ENCODE measurements at places on chromosomes 7 and 10. TPM values are rescaled to one million over a fixed set of nuclear protein-coding genes. Genes with fewer than 3 reads are reported as not detected.

- no peak for DNase-seq
Observed at GRCh38 chr7:138710536-138711385, 9.6 kb upstream of the SVOPL start.

DNA sequence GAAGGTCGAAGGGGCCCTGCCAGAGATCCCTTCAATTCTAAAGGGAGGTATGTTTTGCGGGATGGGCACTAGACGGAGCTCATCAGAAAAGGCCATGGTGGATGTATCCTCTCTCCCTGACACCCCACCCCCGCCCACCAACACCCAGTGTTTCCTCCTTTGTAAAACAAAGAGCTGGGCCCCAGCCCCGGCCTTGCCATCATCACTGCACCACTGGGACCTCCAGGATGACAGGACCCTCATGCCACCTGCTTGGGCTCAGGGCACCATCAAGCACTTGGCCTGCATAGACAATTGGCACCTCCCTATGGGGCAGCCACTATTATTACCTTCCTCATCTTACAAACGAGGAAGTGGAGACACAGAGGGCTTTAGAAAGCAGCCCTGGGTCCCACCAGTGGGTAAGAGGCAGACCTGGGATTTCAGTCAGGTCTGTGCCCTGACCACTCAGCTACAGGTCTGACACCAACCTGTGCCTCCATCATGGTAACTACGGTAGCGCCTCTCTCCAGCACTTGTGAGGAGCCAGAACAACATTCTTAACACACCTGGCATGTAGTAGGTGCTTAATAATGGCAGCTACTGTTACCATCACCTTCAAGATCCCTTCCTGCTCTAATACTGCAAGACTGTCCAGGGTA is 2.0 kb downstream of the CALML3 start:
- DNase-seq = no peak

DNA sequence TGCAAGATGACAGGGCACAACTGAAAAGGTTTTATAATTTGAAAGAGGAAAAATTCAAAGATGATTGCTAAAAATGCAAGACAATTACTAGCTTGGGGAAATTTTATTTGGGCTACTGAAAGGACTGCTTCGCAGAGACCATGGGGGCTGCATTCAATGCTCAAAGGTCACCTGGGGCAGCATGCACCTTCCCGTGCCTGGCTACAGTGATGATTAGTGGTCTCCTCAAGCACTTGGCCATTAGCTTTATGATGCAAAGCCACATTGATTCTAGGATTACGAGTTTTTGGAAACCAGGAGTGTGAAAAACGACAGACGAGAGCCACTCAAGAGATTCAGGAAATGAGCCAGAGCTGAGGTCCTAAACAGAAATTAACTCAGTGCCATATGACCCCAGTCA is 764.6 kb downstream of the PHTF2 start:
- no peak for DNase-seq

- peak; percentile 90 for DNase-seq
Observed at GRCh38 chr7:151472644-151473380, 32.9 kb upstream of the CRYGN start.

- no peak for DNase-seq
Observed at GRCh38 chr10:104033966-104034365, 51.7 kb downstream of the COL17A1 start.

DNA sequence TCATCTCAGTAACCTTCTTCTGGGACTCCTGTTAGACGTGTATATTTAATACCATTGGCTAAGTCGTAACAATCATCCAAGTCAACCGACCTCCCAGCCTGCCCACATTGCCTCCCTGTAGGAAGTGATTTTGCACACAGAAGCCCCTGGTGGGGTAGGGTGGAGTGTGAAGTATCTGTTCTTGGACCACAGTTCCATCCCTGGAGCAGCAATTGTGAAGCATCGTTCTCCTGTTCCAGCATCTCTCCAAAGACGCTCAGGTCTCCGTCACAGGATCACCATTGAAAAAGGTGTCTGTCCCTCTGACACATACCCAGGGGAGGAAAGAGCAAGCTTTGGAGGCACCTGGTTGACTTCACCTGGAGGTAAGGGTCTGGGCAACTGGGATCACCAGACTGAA is 72.9 kb downstream of the CCDC3 start:
- DNase-seq = no peak

DNA sequence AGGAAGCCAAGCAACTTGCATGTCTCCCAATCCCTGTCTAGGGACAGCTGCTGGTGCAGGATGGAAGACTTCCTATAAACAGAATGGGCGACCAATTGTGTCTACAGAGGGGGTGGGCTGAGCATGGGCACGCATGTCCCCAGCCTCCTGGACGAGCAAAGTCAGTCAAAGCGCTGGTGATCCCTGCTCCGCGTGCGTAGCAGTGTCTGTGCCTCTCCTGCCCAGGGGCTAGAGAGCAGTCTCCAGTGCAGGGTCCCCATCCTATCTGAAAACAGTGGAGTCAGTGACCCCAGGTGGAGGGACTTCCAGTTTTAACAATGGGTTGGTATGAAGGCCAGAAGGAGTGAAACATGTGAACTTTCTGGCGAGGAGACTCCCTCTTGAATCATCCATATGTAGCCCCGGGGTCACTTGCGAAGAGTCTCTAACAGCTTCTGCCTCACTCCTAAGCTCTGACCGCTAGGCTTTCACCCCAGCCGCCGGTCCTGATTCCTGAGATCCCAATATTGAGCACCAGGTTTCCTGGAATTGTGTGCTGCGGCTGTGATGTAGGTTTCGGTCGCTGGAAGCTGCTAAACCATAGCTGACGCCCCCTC is 714 bp upstream of the CASP2 start:
- DNase-seq = no peak

- no peak for DNase-seq
Observed at GRCh38 chr10:132657748-132658147, 120.2 kb downstream of the INPP5A start.

- no peak for DNase-seq
Observed at GRCh38 chr10:29849126-29849833, 210.1 kb downstream of the JCAD start.

- DNase-seq = no peak
Observed at GRCh38 chr10:971150-971542, 17.1 kb upstream of the GTPBP4 start.

DNA sequence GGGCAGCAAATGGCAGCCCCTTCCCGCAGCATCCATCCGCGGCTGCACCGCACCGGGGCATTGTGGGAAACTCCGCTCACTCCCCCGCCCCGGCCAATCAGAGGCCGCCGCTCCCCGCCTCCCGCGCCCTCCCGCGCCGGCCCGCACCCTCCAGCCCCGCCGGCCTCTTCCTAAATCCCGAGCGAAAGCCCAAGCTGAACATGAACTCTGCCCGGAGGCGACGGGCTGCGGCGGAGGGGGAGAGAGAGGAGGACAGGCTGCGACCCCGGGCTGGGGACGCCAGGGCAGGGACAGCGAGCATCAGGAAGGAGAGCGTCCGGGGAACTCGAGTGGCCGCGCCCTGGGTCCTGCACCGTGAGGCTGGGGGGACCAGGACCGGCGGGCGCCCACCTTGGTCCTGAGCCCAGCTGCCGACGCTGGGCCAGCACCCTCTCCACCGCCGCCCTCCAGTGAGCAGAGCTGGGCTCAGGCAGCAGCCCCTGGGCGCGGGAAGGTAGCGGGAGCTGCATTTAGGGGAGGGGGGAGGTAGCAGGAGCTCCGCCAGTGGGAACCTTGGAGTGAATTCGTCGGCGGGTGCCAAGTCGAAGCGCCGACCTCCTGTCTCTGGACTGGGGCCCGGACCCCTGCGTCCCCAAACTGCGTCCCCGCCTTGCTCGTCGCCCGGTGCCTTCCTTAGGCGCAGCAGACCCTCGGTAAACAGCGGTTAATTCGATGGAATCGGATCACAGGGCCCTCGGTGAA is at the start of gene DGKI:
DGKI (minus strand) TSS at position 148 of the 741 bp plus-strand sequence.
- DNase-seq = no peak

GRCh38 chr7:81470724-81471379 is 299.0 kb downstream of the HGF start:
- no peak for DNase-seq

GRCh38 chr10:122326806-122327205 is 47.7 kb upstream of the PLEKHA1 start:
- DNase-seq = no peak

DNA sequence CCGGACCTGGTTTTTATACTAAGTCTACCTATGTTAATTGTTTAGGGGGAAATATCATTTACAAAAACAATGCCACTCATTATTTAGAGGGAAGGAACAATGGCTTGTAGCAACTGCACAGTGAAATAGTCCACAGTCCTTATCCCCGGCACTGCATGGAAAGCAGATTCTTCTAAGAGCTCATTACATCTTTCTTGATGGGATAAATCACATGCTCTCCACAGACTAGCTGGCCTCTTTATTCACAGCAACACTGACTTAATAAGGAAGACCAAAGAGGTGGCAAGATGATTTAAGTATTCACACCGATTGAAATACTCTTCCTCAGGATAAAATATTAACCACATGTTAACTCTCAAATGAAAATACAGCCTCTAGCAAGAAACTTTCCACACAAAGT is 349.4 kb downstream of the PARD3 start:
- no peak for DNase-seq

Gene PHF14
- 41.2 TPM for total RNA-seq

Gene SLC26A4
- total RNA-seq = 0.22 TPM

Gene HMX2
- total RNA-seq = 1.1 TPM

Gene ADAM12
- 1.1 TPM for total RNA-seq

Measured in NCI-H460 (cell line).